ENCODE measurements at places on chromosomes 3 and 15. TPM values are rescaled to one million over a fixed set of nuclear protein-coding genes. Genes with fewer than 3 reads are reported as not detected.

- no peaks in the 10 kb centered on the region for H3K27me3 ChIP-seq
- no peaks in the 10 kb centered on the region for H3K36me3 ChIP-seq
- H3K4me1 ChIP-seq = no peaks in the 10 kb centered on the region
- no peak overlapping the region for H3K4me3 ChIP-seq
These were observed 41.8 kb upstream of the SLC6A11 start for GRCh38 chr3:10774129-10774670.

DNA sequence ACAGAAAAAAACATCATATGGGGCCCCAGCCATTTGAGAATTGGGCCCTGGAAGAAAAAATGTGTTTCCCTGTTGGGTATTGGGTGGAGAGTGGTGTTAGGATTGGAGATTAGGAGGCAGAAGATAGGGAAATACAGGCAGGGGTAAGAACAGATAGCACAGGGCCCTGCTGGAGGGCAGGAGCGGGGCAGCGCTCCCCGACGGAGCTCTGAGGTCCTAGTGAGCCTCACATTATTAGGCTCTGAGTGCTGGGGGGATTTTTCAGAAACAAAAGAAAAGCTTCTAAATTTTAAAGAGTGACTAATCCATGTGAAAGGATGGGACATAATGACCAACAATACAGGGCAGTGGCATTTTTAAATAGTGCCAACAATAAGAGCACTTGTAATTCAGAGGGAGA is 241.2 kb downstream of the SOX2 start:
- no peak overlapping the region for H3K4me3 ChIP-seq
- no peak overlapping the region for H3K27ac ChIP-seq
- no peaks in the 10 kb centered on the region for H3K27me3 ChIP-seq
- no peaks in the 10 kb centered on the region for H3K36me3 ChIP-seq
- DNase-seq = no peak

- H3K36me3 ChIP-seq = peaks cover 78% of the 10 kb centered on the region
- H3K27ac ChIP-seq = no peak overlapping the region
- peak; percentile 17 for DNase-seq
- no peaks in the 10 kb centered on the region for H3K27me3 ChIP-seq
- no peak overlapping the region for H3K4me3 ChIP-seq
These were observed 51.7 kb downstream of the GRIP2 start for GRCh38 chr3:14488286-14489041.

HYAL1 gene
- polyA plus RNA-seq = 15.1 TPM

ADIPOQ gene
- 9.3 TPM for polyA plus RNA-seq

Measured in psoas muscle (tissue), 8 donors.